ENCODE measurements at places on chromosomes 6 and 20.
A peak's percentile ranks its signal among the peaks of the same experiment; 100 is the strongest.

GRCh38 chr6:156850353-156850752 is 73.2 kb downstream of the ARID1B start:
- no peak for DNase-seq

GRCh38 chr6:41785689-41786450 is 1.6 kb upstream of the TOMM6 start:
- DNase-seq: no peak

GRCh38 chr6:29590218-29590808 is 5.4 kb downstream of the OR2H2 start:
- no peak for DNase-seq

DNA sequence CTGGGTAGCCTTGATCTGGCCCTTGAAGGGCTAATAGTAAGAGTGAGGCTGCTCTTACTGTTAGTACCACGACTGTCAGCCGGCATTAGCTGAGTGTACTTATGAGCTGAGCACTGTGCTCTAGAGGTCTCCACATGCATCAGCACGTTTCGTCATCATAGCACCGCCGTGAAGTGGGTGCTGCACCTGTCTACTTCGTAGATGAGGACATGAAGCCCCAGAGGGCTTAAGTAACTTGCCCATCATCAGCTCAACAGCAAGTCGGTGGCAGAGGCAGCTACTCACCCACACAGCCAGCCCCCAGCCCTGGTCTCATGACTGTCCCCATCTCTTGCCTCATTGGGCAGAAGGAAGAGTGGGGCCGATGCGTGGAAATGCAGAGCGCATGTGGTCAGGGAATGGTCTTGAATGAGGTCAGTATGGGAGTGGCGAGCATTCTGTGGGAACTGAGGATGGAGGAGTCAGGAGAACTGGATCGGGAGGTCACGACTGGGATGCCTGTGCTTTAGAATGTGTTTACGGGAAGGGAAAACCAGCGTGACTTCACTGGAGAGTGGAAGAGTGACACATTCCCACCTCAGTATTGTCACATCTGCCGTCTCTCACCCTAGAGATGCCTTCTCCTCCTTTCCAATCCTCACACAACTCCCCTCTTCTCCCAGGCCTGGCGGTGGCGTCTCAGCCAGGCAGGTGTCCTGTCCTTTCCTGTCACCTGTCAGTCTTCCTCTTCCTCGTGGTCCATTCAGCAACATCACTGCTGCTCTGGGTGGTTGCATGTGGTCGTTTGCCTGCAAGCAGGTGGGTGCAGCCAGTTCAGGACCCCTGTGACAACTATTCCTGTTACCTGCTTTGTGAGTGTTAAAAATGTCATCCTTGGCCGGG is 6.0 kb downstream of the SYTL3 start:
- DNase-seq: no peak

DNA sequence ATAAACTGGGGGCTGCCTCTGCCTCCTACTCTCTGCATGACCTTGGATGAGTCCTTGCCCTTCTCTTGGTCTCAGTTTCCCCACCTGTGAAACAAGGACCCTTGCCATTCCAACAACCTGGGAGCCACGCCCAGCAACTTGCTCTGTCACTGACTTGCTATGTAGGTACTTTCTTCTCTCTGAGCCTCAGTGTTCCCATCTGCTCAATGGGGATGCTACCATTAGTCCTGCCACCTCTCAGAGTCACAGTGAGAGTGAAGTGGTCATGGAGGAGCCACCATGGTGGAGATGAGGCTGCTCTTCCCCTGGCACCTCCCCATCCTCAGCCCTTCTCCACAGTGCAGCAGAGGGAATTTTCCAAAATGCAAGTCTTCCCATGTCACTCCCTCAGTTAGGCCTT is 70.6 kb downstream of the CDH22 start:
- DNase-seq: no peak

DNA sequence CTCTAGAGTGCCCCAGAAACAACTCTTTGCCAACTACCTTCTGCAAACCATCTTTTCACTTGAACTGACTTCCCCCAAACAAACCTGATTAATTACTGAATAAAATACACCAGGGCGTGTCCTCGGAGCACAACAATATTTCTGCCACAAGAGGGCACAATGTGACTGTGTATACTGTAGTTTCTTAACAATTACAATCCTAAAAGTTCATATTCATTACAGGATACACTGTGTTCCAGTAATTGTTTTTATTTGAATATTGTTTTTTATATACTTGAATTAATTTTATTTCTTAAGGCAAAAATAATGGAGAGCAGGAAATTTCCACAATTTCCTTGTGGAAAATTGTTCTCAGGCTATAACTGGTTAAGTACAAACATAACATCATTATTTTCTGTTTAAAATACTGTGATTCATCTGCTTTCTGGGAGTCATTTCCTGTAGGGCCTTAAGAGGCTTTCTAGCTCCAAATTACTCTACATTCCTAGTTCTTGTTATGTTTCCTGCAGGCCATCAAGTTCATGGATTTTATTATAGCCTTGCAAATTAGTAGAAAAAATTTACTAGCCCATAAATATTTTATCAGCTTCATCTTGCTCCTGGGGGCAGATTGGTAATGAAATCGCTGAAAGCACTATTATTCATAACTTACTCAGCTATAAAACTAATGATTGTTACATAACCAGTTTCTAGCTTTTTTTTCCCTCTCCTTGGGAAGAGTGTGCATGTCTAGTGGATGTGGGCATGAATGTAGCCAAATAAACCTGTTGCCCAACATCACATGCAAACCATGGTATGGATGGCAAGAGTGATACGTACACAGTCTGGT is 51.9 kb upstream of the SLC22A16 start:
- peak; percentile 56 for DNase-seq

- DNase-seq: peak; percentile 94
These were observed at the start of gene ACSS2 for GRCh38 chr20:34876406-34877282. TSS of gene ACSS2 (plus strand) at chr20:34876612. CDS start at chr20:34876646, 34 bp downstream.

- no peak for DNase-seq
These were observed 607.1 kb downstream of the COL12A1 start for GRCh38 chr6:74598462-74599393.

DNA sequence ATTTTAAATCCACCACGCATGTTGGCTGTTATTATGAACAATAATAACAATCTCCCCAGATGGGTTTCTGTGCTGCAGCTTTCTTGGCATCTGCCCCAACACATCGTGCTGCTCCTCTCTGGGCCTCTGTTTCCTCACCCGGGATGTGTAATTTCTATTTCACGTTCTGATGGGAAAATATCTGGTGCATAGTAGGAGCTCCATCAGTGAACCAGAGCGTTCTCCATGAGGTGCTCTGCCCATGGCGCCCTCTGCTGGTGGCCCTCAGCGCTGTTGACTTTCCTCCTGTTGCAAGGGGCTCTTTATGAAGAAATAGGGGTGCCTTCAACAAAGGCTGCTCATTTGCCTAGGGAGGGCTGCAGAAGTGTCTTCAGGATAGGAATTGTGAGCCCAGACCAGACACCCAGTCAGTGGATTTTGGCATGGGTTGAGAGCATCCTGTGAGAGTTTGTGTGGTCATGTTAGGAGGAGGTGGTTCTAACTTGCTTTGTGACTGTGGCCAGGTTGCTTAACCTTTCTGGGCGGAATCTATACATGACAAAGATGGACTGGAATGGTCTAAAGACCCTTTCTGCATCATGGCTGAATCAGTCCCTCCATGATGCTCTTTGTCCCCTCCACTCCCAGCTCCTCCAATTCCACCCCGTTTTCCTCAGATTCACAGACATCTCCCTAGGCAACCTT is 8.1 kb downstream of the SCRT2 start:
- peak; percentile 44 for DNase-seq

GRCh38 chr6:152270301-152270925 is 366.7 kb downstream of the SYNE1 start:
- DNase-seq: no peak

DNA sequence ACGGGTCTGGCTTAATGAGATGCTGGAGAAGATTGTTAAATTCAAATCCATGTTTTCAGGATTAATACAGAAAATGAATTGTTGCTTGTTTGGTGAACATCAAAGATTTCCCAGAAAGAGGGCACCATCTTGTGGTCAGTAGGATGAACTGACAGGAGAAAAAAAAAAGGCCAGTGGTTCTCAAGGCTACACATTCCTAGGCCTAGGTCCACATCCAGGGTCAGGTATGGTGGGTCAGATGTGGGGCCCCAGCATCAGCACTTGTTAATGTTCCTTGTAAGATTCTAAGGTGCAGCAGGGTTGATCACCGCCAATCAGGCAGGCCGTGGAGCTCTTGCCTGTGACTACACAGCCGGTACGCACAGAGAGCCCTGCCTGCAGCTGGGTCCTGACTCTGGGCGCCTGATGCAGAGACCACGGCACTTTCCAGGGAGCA is 34.0 kb upstream of the FOXO3 start:
- no peak for DNase-seq

GRCh38 chr6:132259070-132259469 is 142.2 kb downstream of the MOXD1 start:
- no peak for DNase-seq

GRCh38 chr20:44582311-44583025 is at the start of gene PKIG:
TSS of gene PKIG (plus strand) at chr20:44582579. CDS start at chr20:44614557, 31,978 bp downstream.
- DNase-seq: no peak

GRCh38 chr20:49620364-49621240 is 52.7 kb upstream of the PTGIS start:
- DNase-seq: no peak

GRCh38 chr6:91435630-91436029 is 848.8 kb upstream of the MAP3K7 start:
- no peak for DNase-seq

DNA sequence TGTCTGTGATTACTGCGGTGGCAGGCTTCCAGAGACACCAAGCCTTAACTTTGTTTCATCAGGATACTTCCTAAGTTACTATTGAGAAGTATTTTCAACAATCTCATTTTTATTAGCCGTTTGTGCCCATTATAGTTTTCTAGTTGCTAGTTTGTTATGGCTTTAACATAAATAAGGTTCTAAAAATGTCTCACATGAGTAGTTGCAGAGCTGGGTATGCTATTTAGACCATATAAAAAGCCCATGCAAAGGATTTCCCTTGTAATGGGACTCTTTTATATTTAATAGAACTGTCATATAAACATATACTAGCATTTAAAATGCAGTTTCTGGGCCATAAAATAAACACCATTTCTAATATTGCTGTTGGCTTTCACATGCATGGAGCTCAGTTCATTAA is 205.3 kb upstream of the TCF21 start:
- DNase-seq: no peak

GRCh38 chr6:38305995-38306681 is 333.6 kb downstream of the BTBD9 start:
- no peak for DNase-seq

DNA sequence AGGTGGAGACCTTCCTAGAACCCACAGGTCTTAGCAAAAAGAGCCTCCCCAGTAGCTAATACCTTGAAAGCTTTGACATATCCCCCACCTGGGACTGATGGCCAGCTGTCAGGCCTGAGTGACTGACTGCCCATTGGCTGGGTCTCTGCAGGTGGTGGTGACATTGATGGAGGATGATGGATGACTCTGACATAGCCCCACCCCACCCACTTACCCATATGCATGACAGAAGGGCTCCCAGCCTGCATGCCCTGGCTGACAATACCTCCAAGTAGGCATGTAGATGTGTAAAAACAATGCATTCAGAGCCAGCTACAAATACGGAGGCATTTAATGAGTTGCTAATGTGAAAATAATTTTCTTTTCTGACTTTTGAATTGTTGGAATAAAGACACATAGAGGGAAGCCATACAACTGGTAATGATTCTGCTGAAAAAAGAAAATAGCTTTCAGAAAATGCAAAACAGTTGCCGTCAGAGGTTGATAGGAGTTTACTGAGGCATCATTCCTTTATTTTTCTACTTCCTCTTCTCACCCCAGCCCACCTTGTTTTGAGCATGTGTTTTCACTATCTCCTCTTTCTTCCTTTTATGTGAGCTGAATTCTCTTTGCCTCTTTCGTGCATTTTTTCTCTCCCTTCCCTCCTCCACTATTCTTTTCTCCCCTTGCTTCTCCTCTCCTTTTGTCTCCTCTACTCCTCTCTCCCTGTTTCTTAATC is 70.6 kb downstream of the OLIG3 start:
- no peak for DNase-seq

- DNase-seq: no peak
These were observed 114.1 kb downstream of the NRN1 start for GRCh38 chr6:5892669-5893068.

DNA sequence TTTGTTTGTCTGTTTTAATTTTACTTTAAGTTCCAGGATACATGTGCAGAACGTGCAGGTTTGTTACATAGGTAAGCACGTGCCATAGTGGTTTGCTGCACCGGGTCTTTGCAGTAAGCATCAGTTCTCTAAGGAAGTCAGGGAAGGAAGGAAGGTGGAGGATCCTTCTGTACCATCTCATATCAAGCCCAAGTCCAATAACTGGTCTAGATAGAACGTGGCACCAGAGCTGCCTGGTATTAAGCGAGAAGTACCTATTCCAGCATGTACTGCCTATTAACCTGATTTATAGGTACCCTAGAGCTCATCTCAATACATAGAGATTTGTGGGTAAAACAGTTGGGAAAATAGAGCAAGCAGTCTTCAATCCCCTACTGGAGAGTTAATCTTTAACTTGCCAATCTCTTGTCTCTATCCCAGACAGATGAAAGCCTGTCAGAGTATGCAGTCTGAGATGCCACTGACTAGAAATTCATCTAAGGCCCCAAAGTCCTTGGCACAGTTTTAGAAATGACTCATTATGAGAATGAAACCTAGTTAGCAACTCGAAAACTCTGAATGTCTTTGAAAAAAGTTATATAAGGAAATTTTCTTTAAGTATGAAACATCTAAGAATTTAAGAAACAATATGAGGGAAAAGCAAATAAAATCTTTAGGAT is 144.9 kb downstream of the TFAP2A start:
- no peak for DNase-seq

DNA sequence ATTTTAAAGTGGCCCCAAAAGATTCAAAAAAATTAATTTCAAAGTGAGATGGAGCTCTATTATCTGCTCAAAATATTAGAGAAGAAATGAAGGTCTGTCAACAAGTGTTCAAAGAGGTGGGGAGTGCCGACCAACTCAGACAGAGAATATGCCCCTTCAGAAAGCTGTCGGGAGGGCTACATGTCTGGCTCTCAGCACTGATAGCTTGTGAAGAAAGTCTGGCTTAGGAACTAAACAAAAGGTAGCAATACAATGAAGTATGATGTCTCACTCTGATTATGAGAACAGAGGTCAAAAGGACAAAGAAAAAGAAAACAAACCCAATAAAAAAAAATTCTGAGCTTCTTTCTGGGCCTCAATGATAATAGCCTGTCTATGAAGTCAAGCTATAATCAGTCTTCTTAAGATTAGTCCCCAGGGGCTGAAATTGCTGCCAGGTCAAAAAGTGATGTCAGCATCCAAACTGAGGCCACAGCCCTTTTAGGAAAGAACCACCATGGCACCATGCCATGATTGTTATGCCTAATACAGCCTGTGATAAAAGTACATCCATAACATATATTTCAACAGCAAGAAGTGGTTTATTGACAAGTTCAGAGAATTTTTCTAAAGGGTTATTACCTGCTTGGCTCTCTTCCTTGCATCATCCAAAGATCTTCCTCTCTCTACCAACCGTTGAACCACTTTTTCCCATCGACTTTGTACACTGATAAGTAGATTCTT is 150.9 kb downstream of the DST start:
- DNase-seq: no peak

DNA sequence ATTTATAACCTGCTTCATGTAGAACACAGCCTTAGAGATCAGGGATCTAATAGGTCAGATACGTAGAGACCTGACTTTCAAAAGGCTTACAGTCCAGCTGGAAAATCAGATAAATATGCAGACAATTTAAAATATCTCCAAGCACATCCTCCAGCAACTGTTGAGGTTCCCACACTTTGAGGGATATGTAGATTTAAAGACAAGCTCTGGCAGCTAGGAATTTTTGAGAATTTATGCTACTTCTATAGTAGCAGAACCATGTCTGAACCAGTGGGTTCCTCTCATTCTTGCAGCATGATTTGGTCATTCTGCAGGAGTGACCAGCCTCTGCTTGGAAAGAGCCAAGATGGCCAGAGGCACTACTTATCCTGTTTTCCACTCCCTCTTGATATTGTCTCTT is 60.5 kb downstream of the CYB5R4 start:
- no peak for DNase-seq
